ENCODE measurements at places on chromosomes 12 and 14.

GRCh38 chr12:128969480-128970055 lies 116.3 kb downstream of the GLT1D1 start:
- DNase-seq = no peak

GRCh38 chr14:67630938-67631337 lies 11.2 kb downstream of the ARG2 start:
- no peak for DNase-seq

DNA sequence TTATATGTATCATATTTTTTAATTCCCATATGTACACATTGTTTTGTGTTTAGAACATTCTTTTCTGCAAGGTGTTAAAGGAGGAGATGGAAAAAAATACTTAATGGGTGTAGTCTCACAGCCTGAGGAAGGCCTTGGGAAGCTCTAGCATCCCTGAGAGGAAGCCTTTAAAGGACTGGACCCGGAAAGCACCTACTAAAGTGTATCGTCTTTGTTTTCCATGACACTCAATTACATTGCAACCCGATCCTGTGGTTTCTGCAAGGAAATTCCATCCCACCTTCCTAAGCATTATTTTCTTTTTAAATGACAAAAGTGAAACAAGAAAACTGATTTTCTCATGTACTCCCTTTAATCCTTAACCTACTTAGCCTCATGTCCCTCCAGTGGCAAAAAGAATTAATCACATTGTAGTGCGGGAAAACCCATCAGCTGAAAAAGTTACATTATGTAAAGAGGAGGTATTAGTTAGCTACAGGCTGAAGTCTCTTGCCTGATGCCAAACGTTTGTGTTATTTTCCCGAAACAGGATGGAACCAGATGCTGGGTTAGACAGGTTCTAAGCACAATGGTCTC lies 147.8 kb upstream of the CPSF6 start:
- DNase-seq = no peak

DNA sequence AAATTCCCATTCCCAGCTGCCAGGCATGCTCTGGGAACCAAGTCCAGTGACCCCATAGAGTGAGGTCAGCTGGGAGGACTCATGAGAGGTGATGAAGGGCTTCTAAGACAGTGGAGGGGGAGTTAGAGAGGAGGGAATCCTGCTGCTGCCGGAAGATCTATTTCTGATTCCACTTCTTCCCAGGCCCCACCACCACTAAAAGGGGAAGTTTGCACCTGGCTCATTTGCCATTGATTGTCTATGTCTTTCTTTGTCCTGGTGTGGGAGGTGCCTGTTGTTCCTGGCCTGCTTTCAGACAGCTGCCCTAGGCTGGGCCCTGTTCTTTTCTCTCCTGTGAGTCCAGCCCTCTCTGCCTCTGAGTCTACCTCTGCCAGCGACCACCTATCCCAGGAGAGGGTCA lies 3.0 kb upstream of the KRT6A start:
- no peak for DNase-seq

DNA sequence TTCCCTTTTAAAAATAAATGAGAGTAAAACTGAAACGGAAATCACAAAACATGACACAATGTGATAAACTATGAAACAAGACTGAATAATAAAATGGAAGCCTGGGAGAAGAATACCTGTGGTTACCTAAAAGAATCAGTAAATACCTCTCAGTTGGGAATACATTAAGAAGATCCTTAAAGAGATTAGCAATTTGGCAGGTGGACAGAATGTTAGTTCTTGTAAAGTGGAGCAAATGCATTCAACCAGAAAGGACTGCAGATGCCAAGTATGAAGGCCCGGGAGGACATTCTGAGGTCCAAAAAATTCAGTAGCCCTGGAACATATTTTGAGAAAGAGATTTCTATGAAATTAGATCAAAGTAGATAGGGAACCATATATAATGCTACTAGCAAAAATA lies 861.3 kb upstream of the SEL1L start:
- no peak for DNase-seq

- no peak for DNase-seq
These were observed 99.8 kb upstream of the NRXN3 start for GRCh38 chr14:78070344-78070743.

DNA sequence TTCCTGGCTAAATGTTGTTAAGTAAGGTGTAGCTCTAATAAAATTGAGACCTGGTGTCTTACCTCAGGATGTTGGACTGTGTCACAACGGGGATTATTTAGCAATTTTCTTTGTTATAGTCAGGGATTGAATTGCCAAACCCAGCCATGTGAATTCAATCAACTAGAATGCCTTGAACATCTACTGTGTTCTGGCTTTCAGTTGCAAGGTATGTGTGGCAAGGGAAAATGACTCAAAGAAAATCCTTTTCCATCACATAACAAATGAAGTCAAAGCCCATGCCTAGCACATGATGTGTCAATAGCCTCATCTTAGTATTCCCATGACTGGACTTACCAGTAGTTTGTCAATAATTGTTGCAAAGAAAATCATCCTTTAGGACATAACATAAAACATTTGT lies 519.8 kb upstream of the FLRT2 start:
- peak; percentile 3 for DNase-seq

- DNase-seq = no peak
These were observed 4.7 kb upstream of the SSH1 start for GRCh38 chr12:108861878-108862587.
